ENCODE measurements at places on chromosomes 2 and 18.

- DNase-seq: no peak
These were observed 481.9 kb upstream of the SPRED2 start for GRCh38 chr2:65914244-65914786.

- no peak for DNase-seq
These were observed 289.8 kb upstream of the SPRED2 start for GRCh38 chr2:65722028-65722778.

- no peak for DNase-seq
These were observed 28.7 kb downstream of the CCDC141 start for GRCh38 chr2:179021258-179021657.

DNA sequence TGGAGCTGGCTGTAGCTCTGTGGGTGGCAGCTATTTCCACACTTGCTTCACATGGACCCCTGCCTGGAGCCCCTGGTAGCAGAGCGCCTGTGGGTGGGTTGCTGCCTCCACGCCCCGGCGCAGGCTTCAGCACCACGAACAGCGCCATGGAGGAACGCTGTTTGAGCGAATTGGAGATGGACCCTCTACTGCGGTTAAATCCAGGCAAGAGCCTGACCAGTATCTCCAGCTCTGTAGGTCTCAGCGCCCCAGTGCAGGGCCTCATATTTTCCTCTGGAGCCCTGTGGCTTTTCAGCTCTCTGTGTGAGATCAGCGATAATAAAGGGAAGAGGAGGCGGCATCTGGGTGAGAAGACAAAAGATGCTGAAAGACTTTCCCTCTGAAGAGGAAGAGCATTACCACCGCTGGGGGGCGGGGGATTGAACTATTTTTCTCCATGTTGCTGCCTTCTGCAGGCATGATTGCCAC, 12.0 kb downstream of the ONECUT2 start:
- no peak for DNase-seq
